Occipital lobe (tissue), 3 donors: ENCODE measurements at places on chromosomes 5 and 9. TPM values are rescaled to one million over a fixed set of nuclear protein-coding genes. Genes with fewer than 3 reads are reported as not detected.
A peak's percentile ranks its signal among the peaks of the same experiment; 100 is the strongest.

GRCh38 chr5:169735913-169736312 is 98.8 kb downstream of the DOCK2 start:
- DNase-seq = no peak

- no peak for DNase-seq
Observed at GRCh38 chr9:21252721-21253547, 13.1 kb upstream of the IFNA14 start.

GRCh38 chr9:130937146-130938076 is 1.6 kb downstream of the FIBCD1 start:
- no peak for DNase-seq

DNA sequence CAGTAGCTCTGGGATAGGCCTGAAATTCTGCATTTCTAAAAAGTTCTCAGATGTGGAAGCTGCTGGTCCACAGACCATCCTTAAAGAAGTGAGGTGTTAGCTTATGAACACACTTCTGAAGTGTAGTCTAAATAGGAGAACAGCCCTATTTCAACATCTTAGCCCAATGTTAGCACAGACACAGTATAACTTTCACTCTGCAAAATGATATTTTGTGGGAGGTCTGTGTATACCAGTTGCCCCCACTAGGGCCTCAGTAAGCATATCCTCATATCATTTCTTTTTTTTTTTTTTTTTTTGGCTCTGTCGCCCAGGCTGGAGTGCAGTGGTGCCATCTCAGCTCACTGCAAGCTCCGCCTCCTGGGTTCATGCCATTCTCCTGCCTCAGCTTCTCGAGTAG is 7.5 kb upstream of the HABP4 start:
- no peak for DNase-seq

- DNase-seq = no peak
Observed at GRCh38 chr5:60568646-60569045, 131.3 kb downstream of the DEPDC1B start.

- no peak for DNase-seq
Observed at GRCh38 chr5:27797220-27797619, 758.8 kb upstream of the CDH9 start.

DNA sequence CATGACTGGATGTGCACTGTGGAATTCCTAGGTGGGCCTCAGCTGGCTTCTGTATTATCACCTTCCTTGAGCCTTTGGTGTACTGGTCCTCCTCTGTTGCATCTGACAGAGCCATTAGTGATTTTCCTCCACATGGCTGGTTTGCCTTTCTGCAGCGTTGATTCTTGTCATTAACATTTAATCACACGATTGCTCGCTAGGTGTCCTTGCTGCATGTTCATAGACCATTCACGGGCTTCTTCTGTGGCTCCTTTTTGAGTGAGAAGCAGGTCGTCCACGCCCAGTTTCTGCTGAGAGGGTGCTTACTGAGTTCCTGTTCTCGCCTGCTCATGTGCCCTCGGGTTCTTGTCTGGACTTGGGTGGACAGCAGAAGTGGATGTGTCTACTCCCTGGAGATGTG is 29.3 kb downstream of the ADAMTS16 start:
- no peak for DNase-seq

GRCh38 chr5:149129181-149129580 is 12.1 kb upstream of the ABLIM3 start:
- DNase-seq = no peak

DNA sequence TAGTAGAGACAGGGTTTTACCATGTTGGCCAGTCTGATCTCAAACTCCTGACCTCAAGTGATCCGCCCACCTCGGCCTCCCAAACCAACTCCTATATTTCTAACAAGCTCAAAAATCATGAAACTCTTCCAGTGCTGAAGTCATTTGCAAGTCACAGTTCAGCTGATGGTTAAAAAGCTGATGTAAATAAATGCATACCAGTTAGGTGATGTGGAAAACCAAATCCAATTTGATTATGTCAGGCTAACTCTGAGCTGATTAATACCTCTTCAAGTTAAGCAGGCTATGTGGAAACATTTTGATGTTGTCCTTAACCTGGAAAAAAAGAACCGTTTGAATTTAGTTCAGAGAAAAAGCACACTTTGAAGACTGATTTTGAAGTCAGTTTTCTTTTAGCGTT is 51.0 kb downstream of the TMEM252 start:
- DNase-seq = no peak

DNA sequence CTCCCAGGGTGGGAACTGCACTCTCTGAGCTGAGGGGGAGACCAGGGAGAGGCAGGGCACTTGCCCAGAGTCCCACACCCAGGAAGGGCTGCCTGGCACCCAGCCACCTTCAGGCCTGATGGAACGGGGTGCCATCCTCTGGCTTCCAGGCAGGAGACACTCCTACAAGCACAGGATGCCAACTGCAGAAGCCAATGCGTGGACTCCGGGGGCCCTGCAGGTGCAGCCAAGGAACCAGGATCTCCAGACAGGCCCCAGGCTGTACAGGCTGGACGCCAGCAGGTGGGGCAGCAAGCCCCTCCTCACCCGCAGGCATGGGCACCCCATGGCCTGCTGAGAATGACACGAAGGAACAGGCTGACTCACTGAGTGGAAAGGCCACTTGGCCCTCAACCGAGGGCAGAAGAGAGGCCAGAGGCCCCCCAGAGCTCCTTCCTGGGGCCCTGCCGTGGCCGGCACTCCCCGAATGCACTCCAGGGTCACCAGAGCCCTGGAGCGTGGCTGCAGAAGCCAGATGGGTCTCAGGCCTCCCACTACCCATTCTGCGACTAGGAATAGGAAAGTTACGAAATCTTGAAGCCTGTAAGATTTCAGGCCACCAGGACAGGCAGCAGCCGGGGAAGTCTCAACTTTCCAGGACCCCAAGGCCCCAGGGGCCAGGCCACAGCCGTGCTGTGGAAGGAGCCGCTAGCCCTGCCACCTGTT is 15.7 kb downstream of the NACC2 start:
- no peak for DNase-seq

- no peak for DNase-seq
Observed at GRCh38 chr5:172602783-172603231, 38.3 kb upstream of the NEURL1B start.

DNA sequence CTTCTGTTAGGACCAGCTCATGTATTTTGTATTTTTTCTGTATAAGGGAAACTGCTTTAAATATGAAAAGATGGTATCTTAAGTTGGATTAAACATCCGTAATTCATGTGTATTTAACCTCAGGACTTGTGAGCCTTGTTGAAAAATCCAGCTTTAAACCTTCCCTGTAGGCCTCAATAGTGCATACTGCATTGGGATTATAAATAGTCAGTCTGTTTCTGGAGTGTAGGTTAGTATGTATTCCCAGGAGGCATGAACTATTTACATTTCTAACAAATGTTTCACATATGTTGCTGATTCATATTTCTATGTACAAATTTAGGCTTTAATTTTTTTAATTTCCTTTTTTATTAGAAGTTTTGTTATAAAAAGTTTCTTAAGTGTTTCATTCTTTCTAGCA is 137.9 kb upstream of the GRHPR start:
- DNase-seq = no peak

DNA sequence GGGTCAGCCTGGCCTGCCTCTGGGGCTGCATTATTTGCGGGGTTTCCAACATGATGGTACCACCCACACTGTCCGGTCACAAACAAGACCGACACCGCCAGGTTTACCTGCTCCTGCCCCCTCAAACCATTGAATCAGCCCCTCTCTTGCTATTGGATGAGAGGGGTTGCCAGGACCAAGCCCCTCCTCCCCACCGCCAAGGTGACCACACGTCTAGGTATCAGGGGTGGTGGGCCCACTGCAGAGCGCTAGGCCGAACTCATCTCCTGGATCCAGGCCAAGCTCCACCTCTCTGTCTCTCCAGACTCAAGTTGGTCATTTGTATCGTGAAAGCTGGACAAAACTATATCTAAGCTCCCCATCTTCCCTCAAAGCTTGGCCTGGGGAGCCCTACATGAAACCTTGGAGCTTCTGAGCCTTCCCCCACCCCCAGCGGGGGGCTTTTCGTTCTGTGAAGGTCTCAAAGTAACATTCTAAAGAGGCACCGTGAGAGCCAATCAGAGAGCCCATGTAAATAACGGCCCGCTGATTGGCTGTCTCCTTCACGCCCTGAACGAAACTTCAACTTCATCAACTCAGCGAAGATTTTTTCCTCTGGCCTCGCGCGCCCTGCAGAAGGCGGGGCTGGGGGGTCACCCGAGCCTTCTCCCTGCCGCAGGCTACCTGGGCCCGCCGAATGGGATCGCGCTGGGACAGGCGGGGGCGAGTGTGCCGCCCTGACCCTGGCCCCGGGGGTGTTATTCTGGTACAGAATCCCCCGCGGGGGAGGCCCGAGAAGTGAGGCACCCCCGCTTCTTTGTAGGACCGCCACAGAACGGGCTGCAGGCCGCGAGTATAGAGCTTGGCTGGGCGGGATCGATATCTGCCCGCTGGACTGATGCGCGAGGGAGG is 49.6 kb upstream of the PSD2 start:
- DNase-seq = peak; percentile 46

DNA sequence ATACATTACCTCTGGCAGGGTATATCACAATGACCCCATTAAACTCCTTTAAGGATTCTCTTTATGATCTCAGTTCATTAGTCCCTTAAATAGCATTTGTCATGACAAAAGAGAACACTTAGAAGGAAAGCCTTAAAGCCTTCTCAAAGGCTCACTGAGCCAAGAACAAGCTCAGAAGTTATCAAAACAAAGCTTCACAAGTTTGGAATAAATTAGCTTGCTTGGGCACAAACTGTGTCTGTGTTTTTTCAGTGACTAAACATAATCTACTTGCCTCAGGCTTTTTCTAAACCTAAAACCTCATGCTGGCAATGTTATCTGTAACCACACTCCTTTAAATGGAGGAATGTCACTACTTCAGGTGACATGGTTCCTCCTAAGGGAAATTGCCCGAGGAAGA is 1114.9 kb upstream of the C9orf72 start:
- DNase-seq = no peak

DNA sequence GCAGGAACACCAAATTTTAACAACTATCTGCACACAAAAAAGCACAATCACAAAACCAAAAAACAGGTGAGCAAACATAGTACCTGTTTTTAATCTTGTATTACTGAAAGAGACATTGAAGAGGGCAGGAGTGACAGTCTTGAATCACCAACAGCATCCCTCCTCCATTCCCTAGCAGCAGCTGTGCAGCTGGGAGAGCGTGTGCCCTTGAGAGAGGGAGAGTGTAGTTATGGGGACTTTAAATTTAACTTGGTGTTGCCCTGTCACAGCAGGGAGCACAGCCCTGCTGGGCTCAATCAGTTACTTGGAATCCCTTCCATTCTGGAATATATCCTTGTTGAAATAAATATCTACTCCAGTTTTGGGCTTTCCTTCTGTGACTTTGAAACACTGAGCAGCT is 1938.7 kb upstream of the NUDT12 start:
- no peak for DNase-seq

- DNase-seq = no peak
Observed at GRCh38 chr5:139407517-139407916, 3.6 kb upstream of the SPATA24 start.

GABRA1 gene
- total RNA-seq = 18.2 TPM

PCDHA1 gene
- total RNA-seq = 6.6 TPM

SLC6A18 gene
- not detected for total RNA-seq

SLC36A2 gene
- total RNA-seq = not detected

STK10 gene
- 9.8 TPM for total RNA-seq

CCL27 gene
- total RNA-seq = 0.31 TPM
